Dermis blood vessel endothelial cell (primary cell): ENCODE measurements at places on chromosomes 5 and 9. TPM values are rescaled to one million over a fixed set of nuclear protein-coding genes. Genes with fewer than 3 reads are reported as not detected.

The OTP gene
- not detected in 2 replicates for total RNA-seq

The CDH10 gene
- total RNA-seq, result not detected in 2 replicates

The GABRA1 gene
- total RNA-seq, result not detected in 2 replicates

- no peak for DNase-seq
Observed at GRCh38 chr9:69820955-69821788, 555 bp downstream of the CFAP95 start.
